Pons (tissue), 1 donor: ENCODE measurements at places on chromosomes 5 and 9.
A peak's percentile ranks its signal among the peaks of the same experiment; 100 is the strongest.

GRCh38 chr9:87184956-87185642, 237.8 kb upstream of the GAS1 start:
- DNase-seq, result no peak

DNA sequence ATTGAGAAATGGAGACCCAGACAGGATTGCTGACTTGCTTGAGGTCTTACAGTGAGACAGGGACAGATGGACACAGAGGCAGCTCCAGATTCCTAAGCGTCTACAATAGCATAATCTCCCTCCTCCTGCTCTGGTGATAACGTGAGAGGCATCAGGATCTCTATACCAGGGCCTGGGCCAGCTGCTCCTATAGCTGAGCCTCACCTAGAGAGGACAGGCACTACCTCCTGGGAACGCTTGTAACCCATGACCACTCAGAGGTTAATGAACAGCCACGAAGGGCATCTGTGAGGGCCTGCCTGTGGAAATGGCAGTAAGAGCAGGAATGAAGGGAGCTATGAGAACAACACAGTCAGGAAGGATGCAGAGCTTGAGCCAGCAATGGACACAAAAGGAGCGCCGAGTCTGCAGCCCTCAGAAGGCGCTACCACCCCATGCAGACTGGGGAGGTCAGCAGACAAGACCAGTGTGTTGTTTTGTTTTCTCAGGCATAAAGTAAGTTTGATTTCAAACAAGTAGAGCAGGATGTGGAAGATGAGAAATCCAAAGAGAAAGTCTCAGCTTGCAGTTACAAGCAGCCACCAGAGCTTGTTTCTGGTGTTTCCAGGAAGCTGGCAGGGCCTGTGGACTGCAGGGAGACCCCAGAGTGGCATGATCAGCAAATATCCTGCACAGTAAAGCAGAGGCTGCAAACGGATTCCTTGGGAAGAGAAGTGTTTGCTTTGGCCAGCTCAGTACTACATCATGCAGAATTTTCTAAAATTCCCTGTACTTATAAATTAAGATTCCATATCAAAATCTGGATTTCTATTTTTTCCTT, 17.4 kb downstream of the ANKS6 start:
- DNase-seq, result no peak

GRCh38 chr9:37364136-37364535, 58.4 kb upstream of the GRHPR start:
- DNase-seq, result no peak

GRCh38 chr9:2907411-2907810, 63.5 kb upstream of the PUM3 start:
- DNase-seq, result no peak

DNA sequence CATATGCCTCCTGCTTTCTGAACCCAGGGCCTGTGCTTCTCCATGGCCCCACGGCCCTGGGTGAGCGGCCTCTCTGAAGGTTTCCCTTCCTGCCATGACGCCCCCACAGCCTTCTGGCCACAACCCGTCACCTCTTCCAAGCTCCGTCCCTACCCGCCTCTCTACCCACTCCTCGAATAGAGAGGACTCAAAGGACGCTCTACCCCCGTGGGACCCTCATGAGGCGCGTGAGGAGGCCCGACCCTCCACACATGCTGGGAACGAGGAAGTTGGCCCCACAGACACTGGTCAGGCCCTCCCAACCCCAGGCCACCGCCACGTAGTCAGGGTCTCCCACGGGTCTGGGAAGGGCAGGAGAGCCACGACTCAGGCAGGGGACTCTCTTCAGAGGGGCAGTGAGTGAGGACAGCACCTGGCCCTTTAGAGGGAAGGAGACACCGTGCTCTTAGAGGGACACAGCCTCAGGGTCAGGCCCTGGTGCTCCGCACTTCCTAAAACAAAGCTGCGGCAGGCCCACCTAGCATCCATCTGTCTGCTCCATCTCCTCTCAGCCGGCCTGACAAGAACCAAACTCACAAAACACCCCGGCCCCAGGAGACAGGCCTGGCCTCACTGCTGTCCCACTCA, 5.3 kb downstream of the BRD3 start:
- DNase-seq, result no peak

DNA sequence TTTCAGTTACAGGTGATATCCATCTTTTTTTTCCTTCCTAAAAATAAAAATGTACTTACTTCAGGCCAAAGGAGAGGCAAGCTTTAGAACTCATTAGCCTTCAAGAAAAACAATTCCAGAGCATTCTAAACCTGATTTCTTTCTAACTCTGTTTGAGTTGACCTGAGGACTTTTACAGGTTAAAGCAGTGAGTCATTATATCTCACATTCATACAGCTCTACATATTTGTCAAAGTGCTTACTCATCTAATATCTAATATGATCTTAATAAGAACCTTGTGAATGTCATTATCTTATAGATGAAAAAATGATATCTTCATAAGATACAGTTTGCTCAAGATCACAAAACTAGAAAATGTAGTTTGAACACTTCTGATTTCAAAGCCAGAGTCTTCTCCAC, 149.2 kb upstream of the CDKN2B start:
- no peak for DNase-seq

- no peak for DNase-seq
Measured at GRCh38 chr9:99020786-99021436, 77.2 kb downstream of the COL15A1 start.

- no peak for DNase-seq
Measured at GRCh38 chr5:59785676-59786333, 107.7 kb downstream of the PDE4D start.

DNA sequence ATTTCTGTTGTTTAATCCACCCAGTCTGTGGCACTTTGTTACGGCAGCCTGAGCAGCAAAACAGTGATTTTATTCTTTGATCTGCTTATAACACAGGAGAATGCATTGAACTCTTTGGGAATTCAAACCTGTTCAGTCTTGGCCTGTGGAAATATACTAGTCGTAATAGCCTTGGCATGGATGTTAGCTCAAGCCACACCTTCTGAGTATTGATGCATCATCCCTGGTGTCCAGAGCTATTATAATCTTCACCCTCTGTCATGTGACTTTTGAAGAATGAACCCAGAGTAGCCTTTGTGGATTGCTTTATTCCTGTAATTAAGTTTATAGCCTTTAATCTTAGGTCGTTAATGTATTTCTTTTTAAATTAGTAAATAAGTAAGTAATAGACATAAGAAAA, 50.8 kb upstream of the TEX48 start:
- DNase-seq, result no peak

DNA sequence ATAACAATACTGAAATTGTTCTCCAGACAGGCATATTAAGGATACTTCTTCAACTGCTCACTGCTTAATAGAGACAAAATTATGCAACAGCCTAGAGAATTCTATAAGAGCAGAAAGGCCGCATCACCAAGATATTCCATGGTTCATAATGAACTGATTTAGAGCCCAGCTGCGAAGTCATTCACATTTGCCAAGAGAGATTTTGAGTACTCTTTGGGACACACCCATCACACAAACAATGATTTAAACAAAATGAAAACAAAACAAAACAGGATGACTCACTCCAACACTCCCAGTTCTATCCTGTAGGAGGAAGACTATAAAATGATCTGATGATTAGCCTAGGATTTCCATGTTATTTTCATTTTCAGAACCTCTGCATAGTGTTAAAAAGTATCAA, 145.7 kb upstream of the GNA14 start:
- DNase-seq, result peak; percentile 94

GRCh38 chr5:123278284-123278683, 144.9 kb downstream of the CEP120 start:
- no peak for DNase-seq

DNA sequence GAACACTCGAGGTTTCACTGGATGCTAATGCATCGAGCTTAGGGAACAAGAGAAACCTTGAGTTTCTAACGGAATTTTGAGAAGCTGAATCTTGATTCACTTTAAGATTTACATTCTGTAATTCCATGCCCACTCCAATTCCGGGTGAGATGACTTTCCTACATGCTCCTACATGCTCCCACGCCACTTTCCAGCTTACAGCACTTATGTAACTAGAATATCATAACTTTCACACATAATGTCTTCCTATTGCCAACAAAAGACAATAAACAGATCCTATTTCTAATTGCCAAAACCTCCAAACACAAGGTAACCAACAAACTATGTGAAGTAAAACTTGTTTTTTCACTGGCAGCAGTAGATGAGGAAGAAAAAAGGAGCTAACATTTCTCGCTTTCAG, 72.9 kb downstream of the ECPAS start:
- DNase-seq, result no peak

DNA sequence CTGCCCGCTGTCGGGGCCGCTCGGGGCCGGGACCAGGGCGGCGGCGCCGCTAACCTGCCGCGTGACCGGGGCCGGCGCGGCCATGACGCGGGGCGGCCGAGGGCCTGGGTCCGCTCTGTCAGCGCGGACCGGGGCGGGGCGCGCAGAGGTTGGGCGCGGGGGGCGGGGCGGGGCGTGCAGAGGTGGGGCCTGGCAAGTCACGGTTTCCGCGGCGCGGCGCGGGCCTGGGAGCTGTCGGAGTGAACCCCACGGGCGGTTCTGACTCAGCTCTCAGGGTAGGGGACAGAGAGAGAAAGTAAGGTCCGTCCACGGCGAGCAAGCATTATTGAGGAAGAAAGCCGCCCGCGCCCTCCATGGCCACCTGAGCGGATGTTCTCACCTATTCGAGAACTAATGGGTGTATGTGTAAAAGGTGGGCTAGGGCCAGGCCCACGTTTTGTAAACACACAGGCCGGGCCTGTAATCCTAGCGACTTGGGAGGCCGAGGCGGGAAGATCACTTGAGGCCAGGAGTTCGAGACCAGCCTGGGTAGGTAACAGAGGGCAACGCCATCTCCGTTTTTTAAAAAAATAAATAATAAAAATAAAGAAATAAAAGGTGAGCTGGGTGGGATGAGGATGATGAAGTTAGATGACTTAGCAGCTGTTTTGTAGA, at the start of gene PRXL2C:
PRXL2C (minus strand) TSS at position 120 of the 654 bp plus-strand sequence; CDS start at position 84, 36 bp downstream.
- peak; percentile 40 for DNase-seq

DNA sequence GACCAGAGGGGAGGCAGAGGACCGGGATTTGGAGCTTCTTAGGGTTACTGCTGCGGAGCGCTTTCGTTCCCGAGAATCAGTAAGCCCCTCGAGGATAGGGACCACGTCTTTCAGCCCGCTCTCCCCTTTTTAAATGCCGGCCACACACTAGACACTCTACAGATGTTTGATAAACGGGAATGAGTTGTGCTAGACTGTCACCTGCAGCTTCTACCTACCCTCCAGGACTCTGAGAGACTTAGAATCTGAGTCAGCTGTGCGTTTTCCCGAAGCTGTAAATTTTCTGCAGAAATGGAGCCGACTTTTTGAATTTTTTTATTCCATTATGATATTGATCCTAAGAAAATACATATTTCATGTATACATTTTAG, 670 bp downstream of the CCDC171 start:
- peak; percentile 22 for DNase-seq

DNA sequence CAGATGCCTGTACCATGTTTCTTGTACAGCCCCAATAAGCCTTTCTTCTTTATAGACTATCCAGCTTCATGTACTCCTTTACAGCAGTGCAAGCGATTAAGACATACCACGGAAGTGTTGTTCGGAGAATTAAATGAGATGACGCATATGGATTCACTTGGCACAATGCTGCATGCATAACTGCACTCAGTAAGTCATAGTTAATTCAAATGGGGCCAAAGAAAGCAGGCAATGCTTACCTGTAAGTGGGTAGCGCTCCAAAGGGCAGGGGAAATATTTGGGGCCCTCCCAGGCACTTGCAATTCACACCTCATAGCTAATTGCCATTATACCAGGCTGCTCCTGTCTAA, 7.7 kb upstream of the ADRA1B start:
- DNase-seq, result no peak

DNA sequence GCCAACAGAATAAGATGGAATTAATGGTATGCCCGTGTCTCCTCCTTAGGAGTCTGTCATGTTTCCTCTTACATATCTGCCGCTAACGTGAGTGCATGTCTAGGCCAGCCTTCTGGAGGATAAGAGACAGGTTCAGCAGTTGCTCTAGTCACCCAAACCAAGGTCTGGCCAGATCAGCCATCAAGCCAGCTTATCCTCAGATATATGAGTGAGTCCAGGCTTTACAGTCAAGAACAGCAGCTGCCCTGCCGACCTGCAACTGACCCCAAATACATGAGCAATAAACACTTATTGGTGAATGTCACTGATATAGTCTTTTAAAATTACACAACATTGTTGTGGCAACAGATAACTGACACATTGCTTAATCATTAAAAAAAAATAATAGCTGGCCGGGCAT, 123.5 kb downstream of the TSSK1B start:
- no peak for DNase-seq

GRCh38 chr5:138149530-138149929, 10.3 kb upstream of the NME5 start:
- DNase-seq, result no peak

GRCh38 chr5:6659941-6660684, 26.9 kb downstream of the SRD5A1 start:
- no peak for DNase-seq

- no peak for DNase-seq
Measured at GRCh38 chr9:95107001-95107749, 210.3 kb downstream of the FANCC start.

- no peak for DNase-seq
Measured at GRCh38 chr9:112355427-112355897, 22.0 kb upstream of the PTBP3 start.

DNA sequence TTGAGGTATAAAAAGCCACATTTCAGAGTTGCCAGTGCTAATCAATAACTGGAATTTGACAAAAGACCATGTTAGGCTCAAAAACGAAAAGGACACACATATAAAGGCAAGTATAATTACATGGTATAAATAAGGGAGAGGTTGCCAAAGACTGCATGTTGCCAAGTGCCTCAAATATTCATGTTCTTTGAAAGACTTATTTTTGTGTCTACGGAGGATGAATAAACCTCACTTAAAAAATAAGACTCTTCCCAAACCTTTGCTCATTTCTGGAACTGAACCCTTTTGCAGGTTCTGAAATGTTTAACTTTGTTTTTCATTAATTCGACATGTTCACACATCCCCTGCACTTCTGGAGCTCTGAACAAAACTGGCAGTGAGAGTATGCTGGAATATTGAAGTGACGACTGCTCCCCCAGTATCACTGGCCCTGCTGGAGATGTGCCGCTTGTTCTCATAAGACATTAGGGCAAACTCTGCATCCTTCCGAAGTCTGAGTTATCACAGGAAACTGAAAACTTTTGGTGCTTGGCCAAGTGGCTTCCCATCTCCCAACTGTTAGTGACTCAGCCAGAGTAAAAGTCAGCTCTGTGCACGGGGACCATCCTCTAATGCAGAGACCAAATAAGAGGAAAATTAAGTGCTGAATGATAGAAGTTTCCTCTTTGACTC, 336.8 kb downstream of the GLIS3 start:
- DNase-seq, result no peak
